Effector memory CD8-positive, alpha-beta T cell (primary cell): ENCODE measurements at places on chromosomes 6 and 20.

DNA sequence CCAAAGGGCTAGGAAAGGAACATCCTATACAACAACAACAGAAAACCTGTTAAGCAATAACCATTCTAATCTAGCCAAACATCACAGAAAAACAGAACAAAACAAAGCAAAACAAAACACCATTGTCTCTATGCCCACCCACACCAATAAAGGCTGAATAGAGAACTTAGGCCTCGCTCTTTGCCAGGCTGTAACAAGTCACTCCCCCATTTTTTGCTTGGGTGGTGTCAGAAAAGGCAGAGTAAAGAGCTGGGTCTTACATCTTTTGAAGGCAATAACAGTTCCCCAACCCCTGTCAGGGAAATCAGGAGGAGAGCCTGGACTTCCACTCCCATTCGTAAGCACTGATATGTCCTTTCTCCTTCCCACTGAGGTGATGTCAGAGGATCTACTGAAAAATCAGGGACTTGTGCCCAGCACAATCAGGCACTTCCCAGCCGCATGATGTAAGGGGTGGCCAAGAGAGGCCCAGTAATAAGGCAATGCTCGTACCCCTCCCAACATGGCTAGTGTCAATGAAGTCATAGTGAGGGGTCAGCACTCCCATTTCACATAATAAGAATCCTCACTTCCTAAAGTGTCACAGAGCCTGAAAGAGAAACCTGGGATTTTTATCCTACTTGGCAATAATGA, 31.0 kb downstream of the THEMIS start:
- H3K27ac ChIP-seq = peak overlapping the region; percentile 12
- no peaks in the 10 kb centered on the region for H3K27me3 ChIP-seq
- no peak for DNase-seq
- H3K4me1 ChIP-seq = peaks cover 30% of the 10 kb centered on the region
- peak overlapping the region; percentile 63 for H3K4me3 ChIP-seq

DNA sequence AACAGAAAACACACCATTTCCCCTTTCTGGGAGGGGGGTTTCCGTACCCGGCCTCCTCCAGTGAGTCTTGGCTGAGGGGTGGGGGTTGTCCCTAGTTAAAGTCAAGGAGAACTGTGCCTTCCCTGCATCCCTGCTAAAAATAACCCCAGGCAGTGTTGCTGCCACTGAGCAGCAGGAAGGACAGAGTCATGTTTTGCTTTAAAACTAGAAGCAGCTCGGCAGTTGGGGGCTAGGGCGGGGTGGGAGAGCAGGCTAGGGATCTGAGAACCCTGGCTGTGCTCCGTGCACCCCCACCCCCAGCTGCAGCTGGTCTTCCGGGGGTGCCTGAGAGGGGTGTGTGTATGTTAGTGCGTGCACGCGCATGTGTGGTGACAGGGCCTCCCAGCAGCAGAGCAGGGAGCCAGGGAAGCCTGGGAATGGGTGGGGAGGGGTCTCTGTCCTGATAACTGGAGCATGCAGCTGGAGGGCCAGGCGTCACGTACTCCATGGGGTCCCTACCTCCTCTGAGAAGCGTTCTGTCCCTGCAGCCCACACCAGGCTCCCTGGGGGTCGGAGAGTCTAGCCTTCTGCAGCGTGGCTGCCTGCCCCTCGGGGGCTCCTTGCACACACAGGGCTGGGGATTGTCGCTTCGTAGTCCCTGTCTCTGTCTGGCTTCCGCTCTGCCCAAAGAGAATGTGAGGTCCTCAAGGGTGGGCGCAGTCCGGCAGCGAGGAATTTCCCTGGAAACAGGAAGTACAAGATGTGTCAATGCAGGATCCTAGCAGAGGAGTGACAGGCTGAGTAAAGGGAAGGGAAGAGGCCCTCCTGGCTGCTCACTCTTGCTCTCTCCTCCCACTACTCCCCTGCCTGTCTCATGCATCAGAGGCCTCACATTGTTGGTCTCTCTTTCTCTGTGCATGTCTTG, 16.8 kb upstream of the ARMC12 start:
- peaks cover 3% of the 10 kb centered on the region for H3K36me3 ChIP-seq
- H3K4me3 ChIP-seq = no peak overlapping the region
- H3K27me3 ChIP-seq = no peaks in the 10 kb centered on the region
- H3K4me1 ChIP-seq = peaks cover 36% of the 10 kb centered on the region
- no peak overlapping the region for H3K27ac ChIP-seq

- peak overlapping the region; percentile 24 for H3K27ac ChIP-seq
- H3K4me3 ChIP-seq = no peak overlapping the region
- DNase-seq = no peak
- no peaks in the 10 kb centered on the region for H3K27me3 ChIP-seq
- H3K4me1 ChIP-seq = peaks cover 52% of the 10 kb centered on the region
Measured at GRCh38 chr20:33827634-33828325, 16.6 kb downstream of the CHMP4B start.

GRCh38 chr6:123901436-123901835, 97.8 kb downstream of the NKAIN2 start:
- H3K27me3 ChIP-seq = no peaks in the 10 kb centered on the region
- no peak for DNase-seq
- H3K4me1 ChIP-seq = no peaks in the 10 kb centered on the region
- H3K4me3 ChIP-seq = no peak overlapping the region
- H3K27ac ChIP-seq = no peak overlapping the region

DNA sequence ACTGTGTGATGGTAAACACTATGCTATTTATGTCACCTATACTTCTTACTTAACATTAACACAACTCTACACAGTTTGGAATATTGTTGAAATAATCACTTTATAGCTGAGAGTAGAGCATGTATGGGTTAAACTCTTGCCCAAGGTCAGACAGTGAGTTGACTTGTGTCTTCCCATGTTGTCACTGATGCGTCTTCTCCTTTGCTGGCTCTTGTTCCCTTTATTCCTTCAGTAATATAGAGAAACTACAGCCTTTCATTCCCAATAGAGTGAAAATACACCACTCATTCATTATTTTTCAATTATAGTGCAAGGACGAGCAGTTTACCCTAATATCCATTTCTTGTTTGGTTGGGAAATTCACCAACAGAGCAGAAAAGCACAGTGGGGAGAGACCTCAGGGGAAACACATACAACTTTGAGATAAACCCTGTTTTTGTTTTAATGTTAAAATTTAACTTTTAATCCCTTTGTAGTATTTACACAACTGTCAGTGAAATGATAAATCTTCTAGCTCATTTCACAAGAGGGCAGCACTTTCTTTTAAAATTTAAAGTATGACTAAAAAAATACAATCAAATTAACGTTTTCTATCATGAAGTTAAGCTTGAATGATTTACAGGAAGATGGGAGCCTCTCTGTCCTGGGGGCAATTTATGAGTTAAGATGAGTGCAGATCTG, 363.0 kb downstream of the UTRN start:
- no peak overlapping the region for H3K27ac ChIP-seq
- H3K4me1 ChIP-seq = peaks cover 39% of the 10 kb centered on the region
- DNase-seq = no peak
- H3K36me3 ChIP-seq = peaks cover 3% of the 10 kb centered on the region

GRCh38 chr20:57695012-57695411, 14.8 kb downstream of the PMEPA1 start:
- DNase-seq = no peak
- peaks cover 63% of the 10 kb centered on the region for H3K27me3 ChIP-seq

DNA sequence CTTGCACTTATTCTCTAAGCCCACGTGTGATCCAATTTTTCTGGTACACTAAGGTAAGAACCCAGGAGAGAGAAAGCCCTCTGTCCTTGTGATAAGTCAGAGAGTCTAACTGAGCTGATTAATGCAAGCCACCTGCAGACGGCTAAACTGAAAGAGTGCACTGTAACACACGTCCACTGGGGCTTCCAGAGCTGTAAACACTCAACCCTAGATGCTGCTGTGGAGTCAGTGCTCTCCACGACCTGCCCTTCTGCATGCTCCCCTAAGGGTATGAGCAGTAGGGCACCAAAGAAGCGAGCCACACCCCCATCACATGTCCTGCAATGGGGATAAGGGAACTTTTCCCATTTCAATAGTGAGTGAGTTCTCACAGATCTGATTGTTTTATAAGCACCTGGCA, 55.7 kb downstream of the TXLNB start:
- no peak overlapping the region for H3K4me3 ChIP-seq
- no peaks in the 10 kb centered on the region for H3K36me3 ChIP-seq
- no peak for DNase-seq
- no peak overlapping the region for H3K27ac ChIP-seq

- no peaks in the 10 kb centered on the region for H3K4me1 ChIP-seq
- H3K36me3 ChIP-seq = no peaks in the 10 kb centered on the region
- H3K27ac ChIP-seq = no peak overlapping the region
- DNase-seq = no peak
Measured at GRCh38 chr6:156618600-156619205, 158.5 kb upstream of the ARID1B start.

- no peak for DNase-seq
- H3K36me3 ChIP-seq = peaks cover 23% of the 10 kb centered on the region
- H3K4me1 ChIP-seq = peaks cover 15% of the 10 kb centered on the region
Measured at GRCh38 chr6:135025775-135026174, 28.8 kb downstream of the HBS1L start.

DNA sequence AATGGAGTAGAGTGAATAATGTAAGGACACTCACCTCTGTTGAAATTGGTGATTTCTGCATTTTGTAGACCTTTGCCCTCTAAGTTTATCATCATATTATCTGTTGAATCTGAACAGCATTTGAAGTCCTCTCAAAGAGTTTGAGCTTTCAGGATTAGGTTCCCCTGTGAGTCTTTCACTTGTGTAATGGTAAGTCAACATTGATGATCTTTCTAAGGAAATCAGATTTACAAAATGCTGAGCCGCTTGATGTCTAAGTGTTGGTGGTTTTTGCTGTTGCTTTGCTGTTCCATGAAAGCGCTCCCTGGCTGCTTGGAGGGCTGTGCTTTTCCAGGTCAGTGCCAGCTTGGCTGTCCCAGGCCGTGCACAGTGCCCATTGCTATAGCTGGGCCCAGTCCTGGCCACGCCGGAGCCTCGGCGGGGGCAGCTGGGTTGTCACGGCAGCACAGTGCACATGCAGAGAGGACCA, 33.8 kb upstream of the KIF25 start:
- H3K4me1 ChIP-seq = no peaks in the 10 kb centered on the region
- H3K36me3 ChIP-seq = no peaks in the 10 kb centered on the region
- no peak overlapping the region for H3K4me3 ChIP-seq
- no peak for DNase-seq
- H3K27ac ChIP-seq = no peak overlapping the region

DNA sequence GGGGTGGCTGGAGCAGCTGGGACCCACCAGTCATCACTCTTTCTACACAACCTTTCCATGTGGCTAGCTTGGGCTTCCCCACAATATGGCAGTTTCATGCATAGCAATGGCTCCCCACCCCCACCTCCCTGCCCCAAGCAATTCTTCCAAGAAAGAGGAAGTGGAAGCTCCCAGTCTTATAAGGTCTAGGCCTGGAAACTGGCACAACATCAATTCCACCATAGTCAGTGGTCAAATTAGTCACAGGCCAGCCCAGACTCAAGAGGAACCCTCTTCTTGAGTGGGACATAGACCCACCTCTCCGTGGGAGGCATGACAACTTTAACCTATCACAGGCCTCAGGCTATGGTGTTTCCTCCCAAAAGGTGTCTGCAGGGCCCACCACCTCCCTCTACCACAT, 17.7 kb downstream of the TGM6 start:
- H3K27ac ChIP-seq = no peak overlapping the region
- no peak for DNase-seq
- H3K36me3 ChIP-seq = no peaks in the 10 kb centered on the region
- H3K4me1 ChIP-seq = no peaks in the 10 kb centered on the region

DNA sequence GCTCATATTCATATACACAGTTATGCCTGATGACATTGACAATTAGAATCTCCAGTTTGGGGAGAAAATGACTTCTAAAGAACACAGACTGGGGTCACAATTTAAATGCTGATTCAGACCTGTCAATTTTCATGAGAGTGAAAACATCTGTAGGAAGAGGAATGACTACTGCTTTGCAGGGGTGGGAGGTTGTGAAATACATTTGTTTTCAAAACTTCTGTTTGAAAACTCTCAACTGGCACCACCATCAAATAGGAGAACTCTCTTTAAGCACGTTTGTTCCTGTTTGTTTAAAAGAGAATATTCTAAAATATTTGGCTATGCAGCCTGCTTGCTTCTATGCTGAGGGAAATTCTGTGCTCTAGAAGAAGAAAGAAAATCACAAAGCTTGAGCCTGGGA, 50.8 kb upstream of the ADGRF5 start:
- no peaks in the 10 kb centered on the region for H3K4me1 ChIP-seq
- no peaks in the 10 kb centered on the region for H3K36me3 ChIP-seq
- no peak overlapping the region for H3K4me3 ChIP-seq
- DNase-seq = no peak
- peaks cover 18% of the 10 kb centered on the region for H3K27me3 ChIP-seq

GRCh38 chr6:37008484-37009465, 3.3 kb downstream of the FGD2 start:
- DNase-seq = no peak
- peaks cover 3% of the 10 kb centered on the region for H3K36me3 ChIP-seq
- peaks cover 19% of the 10 kb centered on the region for H3K4me1 ChIP-seq
- H3K27ac ChIP-seq = no peak overlapping the region

GRCh38 chr20:15058841-15059240, 721.4 kb upstream of the FLRT3 start:
- H3K27ac ChIP-seq = no peak overlapping the region
- H3K36me3 ChIP-seq = peaks cover 4% of the 10 kb centered on the region
- no peak overlapping the region for H3K4me3 ChIP-seq

GRCh38 chr20:64161356-64162238, 2.7 kb upstream of the MYT1 start:
- peaks cover 4% of the 10 kb centered on the region for H3K36me3 ChIP-seq
- H3K4me3 ChIP-seq = no peak overlapping the region
- no peak for DNase-seq
- H3K4me1 ChIP-seq = peaks cover 4% of the 10 kb centered on the region
- H3K27ac ChIP-seq = no peak overlapping the region

DNA sequence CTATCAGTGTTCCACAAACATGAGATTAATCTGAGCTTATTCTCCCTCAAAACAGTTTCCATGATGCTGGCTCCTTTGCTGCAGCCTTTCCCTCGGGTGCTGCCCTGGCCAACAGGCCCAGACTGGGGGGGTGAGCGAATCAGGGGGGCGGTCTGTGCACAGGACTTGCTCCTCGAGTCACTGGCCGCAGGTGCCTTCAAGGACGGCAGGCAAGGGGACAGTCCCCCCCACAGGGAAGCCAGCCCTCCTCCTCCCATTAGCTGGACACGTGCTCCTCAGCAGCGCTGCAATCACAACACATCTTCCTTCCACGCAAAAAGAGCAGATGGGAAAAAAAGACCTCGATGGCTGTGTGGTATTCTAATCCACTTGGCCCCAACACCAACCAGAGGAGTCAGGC, 10.0 kb downstream of the YTHDF1 start:
- DNase-seq = no peak
- peaks cover 70% of the 10 kb centered on the region for H3K36me3 ChIP-seq
- no peaks in the 10 kb centered on the region for H3K27me3 ChIP-seq

- no peaks in the 10 kb centered on the region for H3K36me3 ChIP-seq
- H3K27ac ChIP-seq = no peak overlapping the region
- H3K4me3 ChIP-seq = no peak overlapping the region
- peaks cover 68% of the 10 kb centered on the region for H3K27me3 ChIP-seq
Measured at GRCh38 chr20:24798930-24799705, 150.0 kb upstream of the CST7 start.
